ENCODE measurements at places on chromosomes 13 and 19. TPM values are rescaled to one million over a fixed set of nuclear protein-coding genes. Genes with fewer than 3 reads are reported as not detected.

Gene EPSTI1
- total RNA-seq = 25.9 TPM

Gene ZNF613
- 8.0 TPM for total RNA-seq

Gene ZNF112
- 7.7 TPM for total RNA-seq

DNA sequence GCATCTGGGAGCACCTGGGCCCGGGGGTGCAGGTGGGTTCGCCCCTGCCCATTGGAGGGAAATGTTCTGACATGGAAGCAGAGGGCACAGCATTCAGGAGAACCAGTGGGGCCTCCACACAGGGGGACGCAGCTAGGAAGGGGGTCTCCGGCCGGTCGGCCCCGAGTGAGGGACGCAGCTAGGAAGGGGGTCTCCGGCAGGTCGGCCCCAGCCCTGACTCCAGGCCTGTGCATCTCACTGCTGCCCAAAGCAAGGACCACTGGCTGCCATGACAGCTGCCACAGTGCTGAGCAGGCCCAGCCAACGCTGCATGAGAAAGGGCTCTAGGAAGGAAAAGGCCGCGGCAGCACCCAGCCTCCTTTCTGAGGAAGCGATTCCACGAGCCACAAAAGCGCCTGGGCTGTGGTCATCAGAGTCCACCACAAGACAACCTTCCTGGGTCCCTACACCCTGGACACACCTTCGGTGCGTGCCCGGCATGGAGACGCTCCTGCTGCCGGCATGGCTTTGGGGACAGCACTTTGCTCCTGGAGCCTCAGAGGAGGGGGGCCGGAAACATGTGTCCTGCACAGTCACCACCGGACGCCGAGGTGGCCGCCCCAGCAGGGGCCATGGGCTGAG lies 9.7 kb downstream of the RASA3 start:
- no peak overlapping the region for H3K4me3 ChIP-seq
- no peak overlapping the region for H3K27ac ChIP-seq
- H3K4me1 ChIP-seq = peaks cover 19% of the 10 kb centered on the region
- peaks cover 2% of the 10 kb centered on the region for H3K36me3 ChIP-seq
- DNase-seq = no peak

GRCh38 chr13:35500144-35500543 lies 23.7 kb upstream of the MAB21L1 start:
- H3K4me1 ChIP-seq = no peaks in the 10 kb centered on the region
- no peak for DNase-seq
- no peak overlapping the region for H3K4me3 ChIP-seq

Data from osteoblast (primary cell).